ENCODE measurements at places on chromosomes 2 and 18. TPM values are rescaled to one million over a fixed set of nuclear protein-coding genes. Genes with fewer than 3 reads are reported as not detected.

The CROCC2 gene
- total RNA-seq, result under 0.01 TPM

The LOXL3 gene
- 16.1 TPM for total RNA-seq

The FBXO11 gene
- total RNA-seq, result 192 TPM

The CCDC141 gene
- 1.4 TPM for total RNA-seq

The SERPINB10 gene
- not detected for total RNA-seq

The B3GNT7 gene
- total RNA-seq, result 1.2 TPM

The ACP1 gene
- total RNA-seq, result 101 TPM

The PDIA6 gene
- total RNA-seq, result 102 TPM

The RETREG2 gene
- total RNA-seq, result 73.8 TPM

The METTL5 gene
- total RNA-seq, result 37.1 TPM

The HPCAL1 gene
- total RNA-seq, result 19.0 TPM

The CHN1 gene
- total RNA-seq, result 44.3 TPM

The PUM2 gene
- 177 TPM for total RNA-seq

The RGPD3 gene
- 0.94 TPM for total RNA-seq

The TPO gene
- not detected for total RNA-seq

The CTLA4 gene
- not detected for total RNA-seq

The SERPINB13 gene
- total RNA-seq, result not detected

The MERTK gene
- 7.2 TPM for total RNA-seq

The ARHGEF4 gene
- 38.7 TPM for total RNA-seq

The POTEI gene
- total RNA-seq, result not detected

The VWA3B gene
- 0.31 TPM for total RNA-seq

The CRYBA2 gene
- total RNA-seq, result not detected

The ARL4C gene
- total RNA-seq, result 50.2 TPM

The RAB17 gene
- 0.16 TPM for total RNA-seq

The STPG4 gene
- 0.78 TPM for total RNA-seq

The KATNAL2 gene
- 2.0 TPM for total RNA-seq

The MAIP1 gene
- total RNA-seq, result 19.5 TPM
